ENCODE measurements at places on chromosomes 4 and X.
A peak's percentile ranks its signal among the peaks of the same experiment; 100 is the strongest.

- ATAC-seq: no peak
These were observed 291 bp upstream of the NBDY start for GRCh38 chrX:56728752-56729151.

DNA sequence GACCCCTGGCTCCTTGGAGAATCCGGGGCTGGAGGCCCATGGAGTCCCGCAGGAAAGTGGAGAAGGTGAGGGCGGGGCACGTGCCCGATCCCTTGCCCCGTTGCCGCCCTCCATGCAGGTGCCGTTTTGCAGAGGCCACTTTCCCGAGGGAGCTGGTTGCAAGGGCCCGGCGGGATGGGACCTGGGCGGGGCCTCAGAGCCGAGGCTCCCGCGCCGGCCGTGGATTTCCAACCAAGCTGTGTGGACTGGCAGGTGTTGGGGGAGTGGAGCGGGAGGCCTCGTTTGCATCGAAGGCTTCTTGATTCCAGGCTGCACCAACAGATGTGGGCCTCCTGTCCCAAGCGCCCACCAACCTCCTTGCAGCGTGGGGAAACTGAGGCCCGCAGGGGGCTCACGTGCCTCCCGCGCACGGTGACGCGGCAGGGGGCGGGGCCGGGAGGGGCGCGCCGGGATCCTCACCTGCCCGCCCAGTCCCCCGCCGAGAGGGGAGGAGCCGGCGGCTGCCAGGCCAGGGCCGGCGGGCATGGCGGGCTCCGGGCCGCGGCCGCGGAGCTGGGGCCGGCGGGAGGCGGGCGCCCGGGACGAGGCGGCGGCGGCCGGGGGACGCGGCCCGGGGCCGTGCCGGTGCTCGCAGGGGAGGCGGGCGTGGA lies 24.9 kb downstream of the SH3BP2 start:
- peak; percentile 21 for ATAC-seq

GRCh38 chrX:48996969-48997368 lies 5.1 kb downstream of the GRIPAP1 start:
- ATAC-seq: no peak

GRCh38 chrX:47621851-47622250 lies 2.2 kb upstream of the SYN1 start:
- ATAC-seq: no peak

DNA sequence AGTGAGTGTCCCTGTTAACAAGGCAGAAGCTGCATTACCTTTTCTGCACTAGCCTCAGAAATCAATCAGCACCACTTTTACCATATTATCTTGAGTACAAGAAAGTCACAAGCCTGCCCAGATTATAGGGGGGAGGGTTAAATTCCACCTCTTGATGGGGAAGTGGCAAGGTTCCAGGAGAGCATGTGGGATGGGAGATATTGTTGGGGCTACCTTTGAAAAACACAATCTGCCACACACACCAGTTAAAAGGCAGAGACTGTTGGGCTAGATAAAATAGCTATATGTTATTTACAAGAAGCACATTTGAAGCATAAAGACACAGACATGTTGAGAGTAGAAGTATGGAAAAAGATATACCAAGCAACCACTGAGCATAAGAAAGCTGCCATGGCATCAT lies 6.6 kb upstream of the AVPR2 start:
- no peak for ATAC-seq

DNA sequence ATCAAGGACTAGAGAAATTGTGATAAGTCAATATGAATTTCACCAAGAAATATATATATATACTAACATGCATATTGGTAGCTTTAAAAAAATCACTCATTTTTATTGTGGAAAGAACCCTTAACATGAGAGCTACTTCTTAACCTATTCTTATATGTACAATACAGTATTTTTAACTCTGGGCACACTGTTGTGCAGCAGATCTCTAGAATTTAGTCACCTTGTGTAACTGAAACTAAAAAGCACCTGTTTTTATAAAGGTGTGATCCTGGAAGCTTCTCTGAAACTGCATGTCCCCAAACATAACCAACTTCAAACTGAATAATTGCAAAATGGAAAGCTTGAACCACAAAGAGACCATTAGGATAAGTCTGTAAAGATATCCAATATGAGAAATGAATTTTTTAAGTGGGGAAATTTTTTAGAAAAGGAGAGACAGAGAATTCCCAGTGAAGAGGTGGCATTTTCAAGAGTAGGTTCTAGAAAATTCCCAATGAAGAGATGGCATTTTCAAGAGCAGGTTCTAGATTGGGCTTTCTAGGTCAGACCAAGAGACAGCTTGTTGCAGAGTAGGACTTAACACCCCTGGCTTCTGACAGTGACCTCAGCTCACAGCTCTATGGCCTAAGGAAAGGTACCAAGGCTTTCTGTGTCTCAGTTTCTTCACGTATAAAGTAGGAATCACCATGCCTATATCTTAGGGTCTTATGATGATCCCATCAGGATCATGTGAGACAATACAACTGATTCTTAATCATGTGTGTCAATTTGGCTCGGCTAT lies 22.0 kb upstream of the PPARGC1A start:
- no peak for ATAC-seq

GRCh38 chrX:13373431-13374187 lies 53.8 kb upstream of the ATXN3L start:
- no peak for ATAC-seq

GRCh38 chr4:108596344-108596743 lies 24.0 kb upstream of the RPL34 start:
- ATAC-seq: no peak

- ATAC-seq: peak; percentile 63
These were observed 297.6 kb downstream of the INPP4B start for GRCh38 chr4:142548491-142548890.

DNA sequence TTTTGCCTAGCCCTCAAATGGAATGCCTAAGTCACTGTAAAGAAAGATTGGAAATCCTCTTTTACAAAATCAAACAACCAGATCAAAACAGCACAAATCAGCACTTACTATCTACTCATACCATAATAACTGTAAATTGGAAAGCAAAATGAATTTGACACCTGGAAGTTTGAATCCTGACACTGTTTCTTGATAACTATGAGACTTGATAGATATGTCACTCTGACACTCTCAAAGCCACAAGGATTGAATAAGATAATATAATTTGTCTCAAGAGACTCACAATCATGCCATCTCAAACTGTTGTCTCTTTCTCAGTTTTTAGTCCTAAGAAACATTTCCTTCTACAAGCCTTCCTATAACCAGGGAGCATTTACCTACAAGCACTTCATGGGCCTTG lies 302.6 kb upstream of the DIAPH2 start:
- no peak for ATAC-seq

- ATAC-seq: no peak
These were observed 98.3 kb upstream of the GALNTL6 start for GRCh38 chr4:171714791-171715454.

DNA sequence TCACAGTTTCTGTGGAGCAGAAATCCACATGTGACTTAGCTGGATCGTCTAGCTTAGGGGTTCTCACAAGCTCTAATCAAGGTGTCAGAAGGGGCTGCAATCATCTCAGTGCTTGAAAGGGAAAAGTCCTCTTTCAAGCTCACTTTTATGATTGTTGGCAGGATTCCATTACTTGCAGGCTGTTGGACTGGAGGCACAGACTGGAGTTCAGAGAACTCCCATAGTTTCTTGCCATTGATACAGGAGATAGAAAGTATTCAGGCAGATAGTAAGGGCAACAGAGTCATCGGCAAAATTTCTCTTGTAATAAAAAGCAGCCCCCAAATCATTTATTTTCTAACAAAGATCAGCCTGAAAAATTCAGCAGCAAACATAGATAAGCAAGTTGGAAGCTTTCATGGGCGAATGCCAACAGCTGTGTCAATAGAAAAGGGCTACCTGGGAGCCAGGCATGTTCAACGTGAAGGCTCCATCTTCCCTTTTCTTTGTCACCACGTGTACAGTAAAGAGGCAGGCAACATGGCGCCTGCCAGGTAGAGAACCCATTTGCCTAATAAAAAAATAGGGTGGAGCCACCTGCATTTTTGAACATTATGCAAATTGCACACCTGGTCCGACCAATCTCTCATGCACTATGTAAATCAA lies 64.4 kb downstream of the CXCL13 start:
- no peak for ATAC-seq

GRCh38 chrX:11412715-11413623 lies 119.8 kb downstream of the AMELX start:
- ATAC-seq: no peak

DNA sequence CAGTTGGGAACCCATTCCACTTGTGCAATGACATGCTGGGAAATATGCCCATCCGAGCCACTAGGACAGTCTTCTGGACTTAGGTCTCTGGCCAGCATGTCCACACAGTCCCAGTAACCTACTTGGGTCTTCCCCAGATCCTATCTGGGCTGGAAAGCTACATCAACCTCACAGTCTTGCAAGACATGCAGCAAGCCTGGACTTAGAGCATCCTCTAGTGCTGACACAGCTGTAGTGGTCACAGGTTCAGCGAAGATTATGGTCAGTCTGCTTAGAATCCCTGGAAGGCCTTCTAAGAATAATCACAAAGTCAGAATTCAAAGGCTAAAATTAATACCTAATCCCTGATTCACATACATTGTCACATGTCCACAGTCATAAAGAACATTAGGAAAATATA lies 842.7 kb downstream of the STPG2 start:
- no peak for ATAC-seq

DNA sequence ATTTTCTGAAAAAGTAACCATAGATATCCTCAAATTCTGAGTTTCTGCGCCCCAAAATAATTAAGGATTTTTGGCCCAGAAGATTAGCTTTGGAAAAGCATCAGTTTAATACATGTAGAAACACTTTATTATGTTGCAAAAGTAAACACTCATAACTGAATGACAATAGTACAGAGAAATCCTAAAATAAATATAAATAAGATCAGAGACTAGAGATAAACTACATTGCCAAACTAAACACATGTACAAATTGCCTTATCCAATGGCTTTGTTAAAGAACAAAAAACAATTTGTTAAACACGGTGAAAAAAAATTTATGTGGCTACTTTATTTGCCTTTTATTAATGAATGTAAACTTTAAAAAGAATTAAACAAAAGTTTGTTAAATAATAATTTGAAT lies 17.5 kb downstream of the SPOCK3 start:
- ATAC-seq: no peak

GRCh38 chrX:46758163-46758955 lies 559 bp downstream of the SLC9A7 start:
- ATAC-seq: peak; percentile 37

DNA sequence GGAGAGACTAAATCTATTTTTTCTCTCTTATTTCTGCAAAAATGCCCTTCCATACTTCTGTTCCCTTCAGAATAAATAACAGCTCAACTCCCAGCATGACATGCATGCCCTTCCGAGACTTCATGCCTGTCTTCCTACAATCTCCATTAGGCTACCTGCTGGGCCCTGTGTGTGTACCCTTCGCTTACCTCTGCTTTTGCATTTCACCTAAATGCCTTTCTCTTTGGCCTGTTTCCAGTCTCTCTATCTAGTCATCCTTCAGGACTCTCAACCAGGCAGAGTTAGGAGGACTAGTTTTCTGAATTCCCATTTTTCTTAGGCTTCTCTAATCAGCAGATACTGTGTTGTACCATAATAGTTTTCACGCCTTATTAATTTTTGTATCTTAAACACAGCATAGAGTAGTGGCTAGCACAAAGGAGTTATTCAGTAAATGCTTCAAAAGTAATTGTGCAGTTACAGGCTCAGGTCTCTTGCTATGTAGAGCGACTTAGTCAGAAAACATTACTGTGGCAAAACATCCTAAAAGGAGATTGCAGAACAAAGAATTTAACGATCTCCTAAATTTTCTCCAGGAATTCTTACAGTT lies 20.5 kb downstream of the SEPTIN11 start:
- no peak for ATAC-seq

DNA sequence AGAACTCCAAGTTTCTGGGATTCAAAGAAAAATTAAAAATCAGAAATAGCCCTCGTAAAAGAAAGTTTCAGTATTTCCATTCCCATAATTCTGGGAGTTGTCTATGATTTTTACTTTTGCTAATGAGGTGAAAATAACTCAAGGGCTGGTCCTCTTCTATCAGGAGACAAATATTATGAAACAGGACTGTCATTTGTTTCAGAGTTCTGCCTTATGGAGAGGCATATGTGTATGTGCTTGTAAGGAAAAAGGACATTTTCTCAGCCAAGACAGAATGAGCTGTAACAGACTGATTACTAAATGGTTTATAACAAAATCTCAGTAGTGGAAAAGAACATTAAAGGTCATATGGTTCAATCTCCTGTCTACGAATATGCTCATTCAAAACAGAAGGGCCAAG lies 59.0 kb upstream of the TAB3 start:
- no peak for ATAC-seq

DNA sequence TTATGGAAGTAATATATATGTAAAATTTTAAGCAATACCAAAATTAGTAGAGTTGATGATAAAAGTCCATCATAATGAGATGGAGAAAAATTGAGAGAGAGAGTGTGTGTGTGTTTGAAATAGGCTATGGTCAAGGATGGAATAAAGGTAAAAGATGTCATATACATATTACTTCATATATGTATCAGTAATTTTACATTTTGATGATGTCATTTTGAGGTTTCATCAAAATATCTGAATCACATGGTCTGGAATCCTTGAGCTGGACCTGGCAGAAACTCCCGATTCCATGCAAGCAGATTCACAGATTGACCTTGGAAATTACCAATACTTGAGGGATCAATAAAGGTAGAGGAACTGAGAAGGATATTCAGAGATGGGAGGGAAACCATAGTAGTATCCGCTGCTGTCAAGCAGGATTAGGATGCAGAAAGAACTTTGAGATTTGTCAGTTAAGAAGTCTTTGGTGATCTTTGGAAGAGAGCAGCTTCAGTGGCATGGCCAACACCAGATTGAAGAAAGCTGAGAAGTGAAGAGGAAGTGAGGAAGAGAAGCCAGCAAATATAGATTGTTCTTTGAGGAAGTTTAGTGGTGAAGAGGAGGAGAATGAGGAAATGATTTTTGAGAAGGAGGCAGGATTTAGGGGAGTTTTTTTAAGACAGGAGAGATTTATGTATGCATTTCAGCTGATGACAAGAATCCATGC lies 21.5 kb downstream of the DNAAF6 start:
- no peak for ATAC-seq

DNA sequence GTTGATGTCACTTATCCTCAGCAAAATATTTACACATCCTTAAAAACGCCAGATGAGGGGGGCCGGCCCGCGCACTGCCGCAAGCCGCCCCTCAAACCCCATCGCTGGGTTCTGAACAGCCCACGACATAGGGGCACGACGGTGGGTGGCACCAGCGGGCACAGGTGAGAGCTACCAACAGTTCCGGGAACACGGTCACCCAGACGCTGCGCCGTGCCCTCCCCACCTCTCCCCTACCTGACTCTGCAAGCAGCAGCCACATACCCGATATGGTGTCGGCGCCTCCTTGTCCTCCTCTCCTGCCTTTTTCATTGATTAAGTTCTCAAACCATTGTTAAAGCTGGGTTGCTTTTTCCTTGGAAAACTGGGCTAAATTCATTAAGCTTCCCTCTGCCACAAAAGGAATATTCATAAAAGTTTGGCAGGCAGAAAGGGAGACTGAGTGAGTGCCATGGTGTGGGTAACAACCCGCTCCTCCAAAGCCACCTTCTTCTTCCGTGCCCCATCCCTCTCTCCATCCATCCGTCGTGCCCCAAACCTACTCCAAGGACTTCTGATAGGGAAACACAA lies 1.4 kb downstream of the RAI2 start:
- ATAC-seq: no peak

- no peak for ATAC-seq
These were observed 386.0 kb downstream of the TLL1 start for GRCh38 chr4:166259081-166259480.

GRCh38 chr4:80079255-80079923 lies 6.4 kb upstream of the ANTXR2 start:
- ATAC-seq: no peak

GRCh38 chr4:36966756-36967460 lies 277.6 kb upstream of the NWD2 start:
- no peak for ATAC-seq

- ATAC-seq: no peak
These were observed 2.0 kb downstream of the SMIM14 start for GRCh38 chr4:39636531-39637184.

Data from activated CD4-positive, CD25-positive, alpha-beta regulatory T cell treated with anti-CD3 and anti-CD28 coated beads, Interleukin-2, amount 50 U/mL, for 24 hours (primary cell).